ENCODE measurements at places on chromosomes 2 and 18.

DNA sequence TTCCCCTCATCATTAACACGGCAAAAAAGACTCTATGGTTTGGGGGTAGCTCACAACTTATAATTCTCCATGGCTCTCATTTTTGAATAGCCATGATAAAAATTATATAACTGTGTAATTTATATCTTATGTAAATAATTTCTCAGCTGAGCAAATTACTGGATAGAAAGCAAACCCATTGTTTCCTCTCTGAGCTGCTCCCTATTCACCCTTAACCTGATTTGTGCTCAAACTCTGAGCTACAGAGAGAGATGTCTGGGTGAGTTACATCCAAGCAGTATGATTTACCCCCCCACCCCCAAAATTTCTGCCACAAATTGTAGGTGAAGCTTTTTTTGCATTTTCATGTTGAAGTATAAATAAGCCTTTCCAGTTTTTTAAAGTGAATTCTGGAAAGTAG is 123.7 kb downstream of the TFCP2L1 start:
- no peak for DNase-seq

- DNase-seq: no peak
These were observed 175.4 kb downstream of the SMAD2 start for GRCh38 chr18:47755102-47755456.

DNA sequence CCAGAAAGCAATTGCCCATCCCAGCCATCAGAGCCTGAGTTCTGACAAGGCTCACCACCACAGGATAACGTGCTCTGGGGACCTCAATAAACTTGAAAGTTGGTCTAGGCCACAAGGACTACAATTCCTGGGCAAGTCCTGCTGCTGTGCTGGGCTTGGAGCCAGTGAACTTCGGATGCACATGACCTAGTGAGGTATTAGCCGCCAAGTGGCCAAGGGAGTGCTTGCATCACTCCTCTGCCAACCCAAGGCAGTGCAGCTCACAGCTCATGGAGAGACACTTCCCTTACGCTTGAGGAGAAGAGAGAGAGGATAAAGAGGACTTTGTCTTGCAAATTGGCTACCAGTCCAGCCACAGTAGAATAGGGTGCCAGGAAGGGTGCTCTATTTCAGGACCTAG is 219.6 kb downstream of the MBD2 start:
- DNase-seq: no peak

GRCh38 chr18:46009125-46009840 is 42.2 kb upstream of the EPG5 start:
- DNase-seq: no peak

DNA sequence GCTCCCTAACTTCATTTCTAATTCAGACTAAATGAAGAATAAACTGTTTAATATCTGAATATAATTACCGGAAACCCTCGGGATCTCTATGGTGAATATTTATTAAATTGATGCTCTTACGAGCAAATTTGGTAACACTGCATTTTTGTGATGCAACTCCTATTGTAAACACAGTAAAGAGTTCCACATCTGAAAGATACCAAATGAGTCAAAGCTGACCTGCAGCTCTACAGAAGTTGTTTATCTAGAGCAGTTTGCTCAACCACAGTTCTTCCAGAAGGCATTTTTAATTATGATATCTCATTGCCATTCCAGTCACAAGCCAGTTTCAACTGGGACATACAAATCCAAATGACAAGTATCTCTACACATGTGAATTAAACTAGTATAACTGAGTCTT is 129.7 kb downstream of the PKP4 start:
- DNase-seq: peak; percentile 30

- no peak for DNase-seq
These were observed 11.4 kb upstream of the PER2 start for GRCh38 chr2:238299803-238300202.

- DNase-seq: no peak
These were observed 58.1 kb upstream of the IL1RL1 start for GRCh38 chr2:102253140-102253752.

- DNase-seq: no peak
These were observed 571.9 kb upstream of the CNTNAP5 start for GRCh38 chr2:123453046-123453700.

DNA sequence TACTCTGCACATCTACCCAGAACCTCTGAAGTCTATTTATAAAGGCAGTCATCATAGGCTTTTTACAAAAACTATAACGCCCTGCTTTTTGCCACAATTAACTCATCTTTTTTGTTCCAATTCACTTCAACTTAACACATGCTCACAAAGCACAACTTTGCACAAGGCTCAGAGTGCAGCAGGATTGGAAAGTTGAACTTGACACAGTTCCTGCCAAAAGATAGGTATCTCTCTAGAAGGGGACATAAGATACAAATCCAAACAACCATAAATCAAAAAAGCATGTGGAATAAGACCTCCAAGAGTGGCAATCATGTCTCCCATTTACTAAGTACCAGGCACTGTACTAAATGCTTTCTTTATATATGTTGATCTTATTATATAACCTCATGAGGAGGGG is 36.2 kb downstream of the RPL37A start:
- no peak for DNase-seq

DNA sequence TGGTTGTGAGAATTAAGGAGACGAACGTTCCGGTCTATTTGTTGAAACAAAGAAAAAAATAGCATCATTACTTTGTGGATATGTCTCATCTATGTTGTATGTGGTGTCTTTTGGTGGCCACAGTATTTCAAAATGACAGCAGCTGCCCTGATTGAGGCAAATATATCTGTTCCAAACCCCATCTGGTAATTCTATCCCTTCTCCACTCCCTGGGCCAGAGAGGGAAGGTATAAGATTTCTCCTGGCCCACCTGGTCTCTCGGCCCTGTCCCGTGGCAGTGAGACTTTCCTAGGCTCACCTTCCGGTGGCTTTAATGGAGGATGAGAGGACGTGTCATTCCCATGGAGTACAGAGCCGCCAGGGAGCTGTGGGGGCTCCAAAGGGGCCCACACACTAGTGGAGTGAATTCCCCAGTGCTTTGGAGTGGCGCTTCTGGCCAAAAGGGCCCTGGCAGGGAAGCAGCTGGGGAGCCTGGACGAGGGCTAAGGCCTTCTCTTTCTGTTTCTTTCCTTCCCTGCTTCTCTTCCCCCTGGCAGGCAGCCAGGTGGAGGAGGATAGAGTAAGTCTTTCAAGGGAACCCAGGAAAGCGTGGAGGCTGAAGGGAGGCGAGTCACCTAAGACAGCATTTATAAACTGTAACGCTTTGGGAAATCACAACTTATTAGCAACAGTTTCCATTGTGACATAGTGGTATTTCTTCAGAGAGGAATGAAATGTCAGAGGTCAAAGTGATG is 5.6 kb downstream of the FOSL2 start:
- peak; percentile 11 for DNase-seq
